ENCODE measurements at places on chromosomes 2 and 18.

GRCh38 chr2:55966401-55967118 is 43.0 kb upstream of the EFEMP1 start:
- no peak for DNase-seq

GRCh38 chr2:134712299-134712698 is 6.5 kb downstream of the TMEM163 start:
- no peak for DNase-seq

- DNase-seq = no peak
Observed at GRCh38 chr2:155350783-155351580, 652.5 kb downstream of the KCNJ3 start.

DNA sequence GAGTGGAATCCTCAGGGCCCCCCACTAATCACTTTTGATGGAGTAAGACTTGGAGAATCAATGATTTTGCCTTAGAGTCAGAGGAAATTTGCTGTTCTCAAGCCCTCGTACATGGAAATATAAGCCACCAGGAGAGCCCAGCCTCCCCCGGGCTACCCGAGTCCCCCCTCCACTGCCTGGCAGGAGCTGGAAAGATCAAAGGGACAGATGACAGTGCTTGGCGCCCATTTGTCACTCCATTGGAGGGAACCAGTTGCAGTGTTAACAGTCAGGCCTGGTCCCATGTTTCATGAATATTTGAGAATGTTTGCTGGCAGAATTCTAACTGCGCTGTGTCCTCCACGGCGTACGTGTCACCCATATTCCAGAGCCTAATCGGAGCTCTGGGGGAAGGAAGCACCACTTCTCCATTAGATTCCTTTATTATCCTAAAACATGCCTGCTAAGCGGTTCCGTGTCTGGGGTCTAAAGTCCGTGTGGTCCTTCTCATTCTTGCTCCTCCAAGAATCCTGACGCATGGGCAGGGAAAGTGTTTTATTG is 202.4 kb downstream of the KLHL29 start:
- DNase-seq = no peak

GRCh38 chr2:47008381-47009252 is 93.0 kb upstream of the MCFD2 start:
- no peak for DNase-seq

- peak; percentile 86 for DNase-seq
Observed at GRCh38 chr2:102070058-102070642, 72.4 kb upstream of the IL1R1 start.

- DNase-seq = no peak
Observed at GRCh38 chr2:223052548-223053483, 826 bp downstream of the KCNE4 start.

GRCh38 chr2:236616624-236617023 is 47.0 kb downstream of the ACKR3 start:
- DNase-seq = no peak

DNA sequence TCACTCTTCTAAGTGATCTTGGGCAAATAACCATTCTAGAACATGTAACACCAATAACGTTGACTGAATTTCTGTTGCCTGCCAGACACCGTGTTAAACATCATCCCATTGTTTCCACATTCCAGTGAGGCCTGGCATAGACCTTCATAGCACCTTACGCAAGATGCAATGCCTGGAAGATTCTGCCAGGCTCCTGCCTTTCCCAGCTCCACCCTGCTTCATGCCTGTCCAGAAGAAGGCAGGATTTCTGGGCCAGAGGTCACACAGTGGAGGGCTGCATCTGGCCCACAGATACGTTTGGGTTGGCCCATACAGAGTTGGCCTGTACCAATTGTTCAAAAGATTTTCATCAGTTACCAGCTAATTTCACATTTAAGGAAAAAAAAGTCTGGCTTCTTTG is 46.3 kb downstream of the EN1 start:
- no peak for DNase-seq

DNA sequence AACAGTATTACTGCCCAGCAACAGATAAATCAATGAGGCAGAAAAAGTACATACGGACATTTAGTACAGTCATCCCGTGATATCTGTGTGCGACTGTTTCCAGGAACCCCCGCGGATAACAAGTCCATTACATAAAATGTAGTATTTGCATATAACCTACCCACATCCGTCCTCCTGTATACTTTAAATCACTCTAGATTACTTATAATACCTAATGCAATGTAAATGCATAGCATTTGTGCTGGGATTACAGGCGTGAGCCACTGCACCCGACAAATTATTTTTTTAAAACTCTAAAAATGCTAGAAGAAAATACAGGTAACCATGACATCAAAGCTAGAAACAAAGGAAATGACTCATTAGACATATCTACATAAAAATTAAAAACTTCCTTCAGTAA is 91.6 kb downstream of the FAM161A start:
- DNase-seq = no peak

Measured in hematopoietic multipotent progenitor cell treated with erythropoietin and hydrocortisone succinate and interleukin-3 and kit ligand, for 17 days (in vitro differentiated cells).